ENCODE measurements at places on chromosomes 2 and 18.

DNA sequence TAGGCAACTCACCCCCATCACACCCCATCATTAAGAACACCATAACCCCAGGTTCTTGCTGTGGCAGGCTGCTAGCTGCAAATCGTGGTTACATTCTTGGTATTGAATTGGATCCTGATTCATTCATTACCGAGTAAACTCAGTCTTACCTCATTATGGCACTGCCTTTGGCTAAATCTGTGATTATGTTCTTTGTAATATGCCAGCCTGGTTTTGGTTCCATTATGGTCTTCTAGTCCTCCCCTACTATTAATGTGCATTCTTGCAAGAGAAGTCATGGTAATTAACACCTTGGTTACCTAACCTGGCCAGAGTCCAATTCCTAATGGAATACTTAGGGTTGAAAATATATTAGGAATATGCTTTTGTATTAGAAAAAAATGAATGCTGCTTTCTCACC lies 258.9 kb upstream of the APCDD1 start:
- DNase-seq = no peak

GRCh38 chr18:11757084-11757590 lies 68.1 kb downstream of the GNAL start:
- DNase-seq = no peak

- no peak for DNase-seq
Measured at GRCh38 chr2:127574656-127575055, 39.2 kb downstream of the MYO7B start.

DNA sequence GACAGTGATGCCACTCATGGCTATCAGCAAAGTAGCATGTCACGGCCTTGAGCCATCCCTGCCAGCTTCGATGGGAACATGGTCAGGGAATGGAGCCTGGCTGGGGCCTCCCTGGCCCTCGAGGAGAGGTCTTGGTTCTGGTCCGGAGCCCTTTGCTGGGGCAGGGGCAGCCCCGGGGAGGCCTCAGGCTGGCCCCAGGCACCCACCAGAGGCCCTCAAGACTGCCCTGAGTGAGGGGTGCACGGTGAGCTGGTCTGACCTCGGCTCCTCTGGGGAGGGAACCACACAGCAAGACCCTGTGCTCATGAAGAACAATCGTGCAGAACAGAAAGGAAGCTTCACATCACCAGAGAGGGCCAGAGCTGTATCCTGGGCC lies 75.2 kb upstream of the OTOS start:
- no peak for DNase-seq

DNA sequence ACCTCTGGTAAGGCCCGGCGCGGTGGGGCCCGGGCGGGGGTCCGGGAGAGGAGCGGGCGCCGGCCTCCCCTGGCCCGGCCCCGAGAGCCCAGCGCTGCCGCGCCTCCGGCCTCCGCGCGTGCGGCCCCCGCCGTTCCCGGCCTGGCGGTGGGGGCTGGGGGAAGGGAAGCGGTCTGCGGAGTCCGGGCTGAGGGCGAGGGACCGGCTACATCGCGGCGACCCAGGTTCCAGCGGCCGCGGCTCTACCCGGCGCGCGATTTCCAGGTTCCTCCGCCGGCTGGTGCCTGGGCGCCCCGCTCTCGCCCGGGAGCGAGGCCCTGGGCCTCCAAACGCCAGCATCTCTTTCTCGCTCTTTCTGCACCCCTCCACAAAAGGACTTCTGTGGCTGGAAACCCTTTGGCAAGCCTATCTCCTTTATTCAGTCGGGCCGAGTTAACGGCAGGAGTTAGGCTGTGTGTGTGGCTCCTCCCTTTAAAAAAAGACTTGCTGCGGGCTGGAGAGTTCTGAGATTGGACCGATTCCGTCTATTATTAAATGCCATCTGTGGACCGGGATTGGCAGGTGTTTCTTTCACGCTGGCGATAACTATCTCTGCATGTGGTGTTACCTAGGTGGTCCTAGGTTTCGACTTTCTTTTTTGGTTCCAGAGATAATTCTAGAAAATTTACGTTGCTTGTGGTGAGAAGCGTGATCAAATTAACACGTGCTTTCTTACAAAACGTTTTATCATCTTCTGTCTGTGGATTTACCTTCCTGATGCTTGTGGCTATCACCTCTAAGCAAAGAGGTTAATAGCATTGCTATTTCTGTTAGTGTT lies 592 bp downstream of the ME2 start:
- peak; percentile 39 for DNase-seq

DNA sequence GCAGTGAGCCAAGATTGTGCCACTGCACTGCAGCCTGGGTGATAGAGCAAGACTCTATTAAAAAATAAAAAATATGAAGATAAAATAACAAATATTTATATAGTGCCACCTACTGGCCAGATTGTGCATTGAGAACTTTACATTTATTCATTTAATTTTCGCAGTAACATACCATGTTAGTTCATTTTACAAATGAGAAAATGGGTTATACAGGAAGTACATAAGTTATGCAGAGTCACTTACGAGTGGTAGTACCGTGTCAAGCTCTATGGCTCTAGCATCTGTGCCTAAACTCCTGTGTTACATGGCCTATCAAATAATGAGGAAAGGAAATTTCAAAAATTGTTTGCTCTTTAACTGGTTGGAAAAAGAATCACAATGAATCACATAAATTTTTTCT lies 27.9 kb downstream of the RIF1 start:
- DNase-seq = peak; percentile 36

GRCh38 chr2:60213865-60214625 lies 339.4 kb downstream of the BCL11A start:
- DNase-seq = no peak

- DNase-seq = no peak
Measured at GRCh38 chr2:215107216-215108056, 31.0 kb downstream of the ABCA12 start.

- no peak for DNase-seq
Measured at GRCh38 chr2:211957799-211958198, 580.8 kb downstream of the ERBB4 start.

DNA sequence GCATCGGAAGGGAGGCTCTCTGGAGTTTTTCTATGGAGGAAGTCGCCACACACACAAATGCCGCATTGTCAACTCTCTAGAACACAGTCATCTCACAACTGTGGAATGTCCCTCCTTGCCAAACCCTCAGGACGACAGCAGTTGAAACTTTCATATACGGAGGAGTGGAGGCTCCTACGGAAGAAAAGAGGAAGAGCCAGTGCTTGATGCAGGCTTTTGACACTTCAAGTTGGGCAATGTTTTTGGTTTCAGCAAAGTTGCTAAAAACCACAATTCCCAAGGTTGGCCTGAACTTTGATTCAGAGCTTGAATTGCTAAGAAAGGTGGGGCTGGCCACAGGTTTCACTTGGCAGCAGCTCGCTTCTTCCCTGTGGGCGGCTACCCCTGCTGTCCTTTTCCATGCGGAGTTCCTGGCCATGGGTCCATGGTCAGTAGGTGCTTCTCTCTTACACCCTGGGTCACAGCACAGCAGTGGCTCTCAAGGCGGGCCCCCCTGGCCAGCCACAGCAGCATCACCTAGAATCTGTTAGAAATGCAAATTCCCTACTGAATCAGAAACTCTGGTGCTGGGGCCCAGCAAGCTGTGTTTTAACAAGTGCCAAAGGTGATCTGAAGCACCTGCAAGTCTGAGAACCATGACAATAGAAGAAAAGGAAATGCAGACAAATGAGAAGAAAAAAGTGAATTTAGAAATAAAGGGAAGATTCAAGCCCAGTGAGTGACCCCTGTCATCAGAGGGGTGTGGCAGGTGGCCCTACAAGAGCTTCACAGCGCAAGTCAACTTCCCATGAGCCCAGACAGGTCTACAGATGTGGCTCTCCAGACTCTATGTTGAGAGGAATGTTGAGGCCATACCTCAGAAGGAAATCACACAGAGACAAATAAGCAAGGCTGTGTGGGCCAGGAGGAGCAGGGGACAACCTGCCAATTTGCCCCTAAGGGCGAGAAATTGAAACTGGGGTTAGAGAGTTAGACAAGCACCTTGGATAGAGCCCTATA lies 856.4 kb downstream of the RNF144A start:
- DNase-seq = no peak

- DNase-seq = peak; percentile 12
Measured at GRCh38 chr2:101064125-101064502, 62.0 kb downstream of the RPL31 start.

All from ACHN (cell line).